ENCODE measurements at places on chromosomes 1 and 21. TPM values are rescaled to one million over a fixed set of nuclear protein-coding genes. Genes with fewer than 3 reads are reported as not detected.

DNA sequence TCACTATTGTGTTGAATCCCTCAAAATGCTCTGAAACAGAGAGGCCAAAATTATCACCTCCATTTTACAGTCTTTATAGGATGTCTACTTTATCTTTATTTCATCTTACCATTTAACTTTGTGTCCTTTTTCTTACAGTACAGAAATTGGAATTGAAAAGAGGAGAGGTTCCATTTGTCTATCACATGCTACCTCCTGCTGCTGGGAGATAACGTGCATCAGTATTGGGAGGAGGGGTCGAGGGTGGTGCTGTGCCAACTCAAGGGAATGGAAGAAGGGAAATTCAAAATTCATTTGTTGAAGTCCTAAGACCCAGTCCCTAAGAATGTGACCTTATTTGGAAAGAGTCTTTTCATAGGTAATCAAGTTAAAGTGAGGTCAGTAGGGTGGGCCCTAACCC is 85.3 kb downstream of the HHIPL2 start:
- DNase-seq, result no peak

The LCE2C gene
- not detected for total RNA-seq

GRCh38 chr1:201184307-201185122 is 6.1 kb upstream of the IGFN1 start:
- DNase-seq, result no peak

GRCh38 chr1:43276673-43277072 is 6.9 kb downstream of the TMEM125 start:
- DNase-seq, result no peak

DNA sequence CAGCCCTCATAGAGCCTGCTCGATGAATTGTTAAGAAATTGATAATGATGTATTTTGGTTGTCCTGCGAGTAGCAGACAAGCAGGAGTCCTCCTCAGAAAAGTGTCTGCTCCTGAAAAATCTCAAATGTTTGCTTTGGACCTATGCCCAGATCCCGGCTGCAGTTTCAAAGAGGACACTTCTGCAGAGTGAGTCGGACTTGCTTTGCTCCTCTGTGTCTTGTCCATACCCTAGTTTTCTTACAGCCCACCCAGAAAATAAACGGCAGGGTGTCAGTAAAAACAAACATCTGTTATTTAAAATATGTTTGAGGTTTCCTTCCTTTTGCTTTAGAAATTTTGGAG is 2.8 kb downstream of the S100A10 start:
- DNase-seq, result no peak

DNA sequence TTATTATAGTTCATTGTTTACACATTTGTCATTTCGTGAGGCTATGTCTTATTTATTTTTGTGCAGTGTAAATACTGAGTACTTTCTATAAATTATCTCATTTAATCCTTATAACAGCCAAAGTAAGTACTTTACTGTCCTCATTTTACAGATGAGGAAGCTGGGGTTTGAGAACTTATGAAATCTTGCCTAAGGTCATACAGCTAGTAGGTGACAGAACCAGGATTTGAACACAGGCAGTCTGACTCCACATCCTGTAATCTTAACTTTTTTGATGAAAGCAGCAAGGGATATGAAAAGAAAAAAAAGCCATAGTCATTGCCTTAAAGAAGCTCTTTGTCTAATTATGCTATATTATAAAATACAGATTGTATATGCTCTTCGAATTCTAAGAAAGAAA is 107.1 kb upstream of the BMP8A start:
- no peak for DNase-seq

DNA sequence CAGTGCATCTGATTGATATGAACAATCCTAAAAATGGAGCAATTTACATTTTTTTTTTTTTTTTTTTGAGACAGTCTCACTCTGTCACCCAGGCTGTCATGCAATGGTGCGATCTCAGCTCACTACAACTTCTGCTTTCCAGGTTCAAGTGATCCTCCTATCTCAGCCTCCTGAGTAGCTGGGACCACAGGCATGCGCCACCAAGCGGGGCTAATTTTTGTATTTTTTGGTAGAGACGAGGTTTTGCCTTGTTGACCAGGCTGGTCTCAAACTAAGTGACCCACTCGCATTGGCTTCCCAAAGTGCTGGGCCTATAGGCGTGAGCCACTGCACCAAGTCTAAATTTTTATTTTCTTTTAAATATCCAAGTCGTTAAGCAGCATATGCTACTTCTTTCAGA is 109.0 kb downstream of the FAF1 start:
- DNase-seq, result no peak

- DNase-seq, result no peak
Observed at GRCh38 chr1:186089940-186090339, 285.1 kb downstream of the TPR start.
